ENCODE measurements at places on chromosomes 16 and 17.

GRCh38 chr16:46927273-46927672 is 43.1 kb downstream of the GPT2 start:
- no peak for DNase-seq

GRCh38 chr17:37884516-37884915 is 39.7 kb upstream of the TBC1D3K start:
- no peak for DNase-seq

DNA sequence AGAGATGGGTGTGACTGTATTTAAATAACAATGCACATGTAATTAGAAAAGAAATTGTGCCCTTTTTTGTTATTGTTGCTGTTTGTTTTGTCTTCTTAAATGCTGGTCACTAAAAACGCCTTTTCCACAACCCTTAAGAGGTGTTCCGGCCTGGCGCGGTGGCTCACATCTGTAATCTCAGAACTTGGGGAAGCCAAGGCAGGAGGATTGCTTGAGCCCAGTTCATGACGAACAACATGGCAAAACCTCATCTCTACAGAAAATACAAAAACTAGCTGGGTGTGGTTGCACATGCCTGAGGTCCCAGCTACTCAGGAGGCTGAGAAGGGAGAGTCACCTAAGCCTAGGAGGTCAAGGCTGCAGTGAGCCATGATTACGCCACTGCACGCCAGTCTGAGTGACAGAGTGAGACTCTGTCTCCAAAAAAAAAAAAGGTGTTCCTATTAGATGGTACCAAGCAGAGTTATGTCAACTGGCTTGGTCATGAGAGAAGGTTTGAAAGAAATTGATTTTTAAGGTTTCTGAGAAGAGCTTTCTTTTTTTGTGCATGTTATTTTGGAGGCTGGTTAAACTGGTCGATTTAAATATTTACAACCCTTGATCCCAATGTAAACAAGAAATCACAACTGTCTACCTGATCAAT is 23.5 kb upstream of the RFFL start:
- no peak for DNase-seq

DNA sequence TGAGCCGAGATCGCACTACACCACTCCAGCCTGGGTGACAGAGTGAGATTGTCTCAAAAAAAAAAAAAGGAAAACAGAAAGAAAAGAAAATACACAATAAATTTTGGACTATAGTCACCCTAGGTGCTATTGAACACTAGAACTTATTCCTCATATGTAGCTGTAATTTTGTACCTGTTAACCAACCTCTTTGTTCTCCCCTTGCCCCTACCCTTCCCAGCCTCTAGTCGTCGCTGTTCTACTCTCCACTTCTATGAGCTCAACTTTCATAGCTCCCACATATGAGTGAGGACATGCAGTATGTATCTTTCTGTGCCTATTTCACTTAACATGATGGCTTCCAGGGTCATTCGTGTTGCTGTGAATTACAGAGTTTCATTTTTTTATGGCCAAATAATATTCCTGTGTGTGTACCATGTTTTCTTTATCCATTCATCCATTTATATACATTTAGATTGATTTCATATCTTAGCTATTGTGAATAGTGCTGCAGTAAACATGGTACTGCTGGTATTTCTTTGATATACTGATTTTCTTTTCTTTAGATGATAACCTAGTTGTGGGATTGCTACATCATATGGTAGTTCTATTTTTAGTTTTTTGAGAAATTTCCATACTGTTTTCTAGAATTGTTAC is 28.3 kb downstream of the VPS35L start:
- DNase-seq: no peak

- DNase-seq: no peak
These were observed 4.0 kb upstream of the ZC3H18 start for GRCh38 chr16:88566158-88566557.

GRCh38 chr17:30600830-30601494 is 123.8 kb downstream of the GOSR1 start:
- DNase-seq: no peak

DNA sequence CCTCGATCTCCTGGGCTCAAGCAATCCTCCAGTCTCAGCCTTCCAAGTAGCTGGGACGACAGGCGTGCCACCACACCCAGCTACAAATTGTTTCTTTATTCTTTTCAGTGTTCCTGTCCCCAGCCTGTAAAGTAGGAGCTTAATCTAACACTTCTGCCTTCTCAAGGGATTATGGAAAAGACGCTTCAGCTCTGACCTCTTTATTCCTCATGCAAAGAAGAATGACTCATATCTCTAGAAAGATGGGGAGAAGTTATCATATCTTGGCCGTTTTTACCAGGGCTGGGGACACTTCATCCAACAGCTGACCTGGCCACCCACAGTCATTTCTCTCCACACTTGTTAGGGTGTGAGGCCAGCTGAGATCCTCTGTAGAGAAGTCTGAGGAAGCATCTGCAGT is 172.6 kb downstream of the HAPSTR1 start:
- no peak for DNase-seq

GRCh38 chr17:31722251-31723056 is 136.6 kb downstream of the COPRS start:
- no peak for DNase-seq

DNA sequence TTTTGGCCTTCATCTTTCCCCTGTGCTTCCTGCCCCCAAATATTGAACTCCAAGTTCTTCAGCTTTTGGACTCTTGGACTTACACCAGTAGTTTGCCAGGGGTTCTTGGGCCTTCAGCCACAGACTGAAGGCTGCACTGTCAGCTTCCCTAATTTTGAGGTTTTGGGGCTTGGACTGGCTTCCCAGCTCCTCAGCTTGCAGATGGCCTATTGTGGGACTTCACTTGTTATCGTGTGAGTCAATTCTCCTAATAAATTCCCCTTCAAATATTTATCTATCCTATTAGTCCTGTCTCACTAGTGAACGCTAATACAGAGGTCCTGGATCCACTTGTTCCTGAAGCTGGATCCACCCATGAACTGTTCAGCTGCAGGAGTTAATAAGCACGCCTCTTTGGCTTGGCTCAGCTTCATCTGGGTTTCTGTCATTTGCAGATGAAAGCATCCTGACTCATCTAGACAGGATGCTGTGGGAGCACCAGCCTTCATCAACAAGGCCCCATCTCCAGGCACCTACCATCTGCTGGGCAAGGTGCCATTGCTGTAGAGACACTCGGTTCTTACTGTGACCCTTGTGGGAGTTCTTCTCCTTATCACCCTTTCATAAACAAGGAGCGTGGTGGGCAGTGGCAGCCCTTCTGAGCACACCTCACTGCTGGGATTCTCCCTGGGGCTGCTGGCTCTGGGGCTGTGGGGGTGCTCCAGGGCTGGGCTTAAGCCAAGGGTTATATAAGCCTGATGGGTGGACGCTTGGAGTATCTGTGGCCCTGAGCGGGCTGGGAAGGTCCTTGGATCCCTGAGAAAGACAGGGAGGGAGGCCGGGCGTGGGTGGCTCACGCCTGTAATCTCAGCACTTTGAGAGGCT is 23.1 kb downstream of the LAT start:
- DNase-seq: no peak

DNA sequence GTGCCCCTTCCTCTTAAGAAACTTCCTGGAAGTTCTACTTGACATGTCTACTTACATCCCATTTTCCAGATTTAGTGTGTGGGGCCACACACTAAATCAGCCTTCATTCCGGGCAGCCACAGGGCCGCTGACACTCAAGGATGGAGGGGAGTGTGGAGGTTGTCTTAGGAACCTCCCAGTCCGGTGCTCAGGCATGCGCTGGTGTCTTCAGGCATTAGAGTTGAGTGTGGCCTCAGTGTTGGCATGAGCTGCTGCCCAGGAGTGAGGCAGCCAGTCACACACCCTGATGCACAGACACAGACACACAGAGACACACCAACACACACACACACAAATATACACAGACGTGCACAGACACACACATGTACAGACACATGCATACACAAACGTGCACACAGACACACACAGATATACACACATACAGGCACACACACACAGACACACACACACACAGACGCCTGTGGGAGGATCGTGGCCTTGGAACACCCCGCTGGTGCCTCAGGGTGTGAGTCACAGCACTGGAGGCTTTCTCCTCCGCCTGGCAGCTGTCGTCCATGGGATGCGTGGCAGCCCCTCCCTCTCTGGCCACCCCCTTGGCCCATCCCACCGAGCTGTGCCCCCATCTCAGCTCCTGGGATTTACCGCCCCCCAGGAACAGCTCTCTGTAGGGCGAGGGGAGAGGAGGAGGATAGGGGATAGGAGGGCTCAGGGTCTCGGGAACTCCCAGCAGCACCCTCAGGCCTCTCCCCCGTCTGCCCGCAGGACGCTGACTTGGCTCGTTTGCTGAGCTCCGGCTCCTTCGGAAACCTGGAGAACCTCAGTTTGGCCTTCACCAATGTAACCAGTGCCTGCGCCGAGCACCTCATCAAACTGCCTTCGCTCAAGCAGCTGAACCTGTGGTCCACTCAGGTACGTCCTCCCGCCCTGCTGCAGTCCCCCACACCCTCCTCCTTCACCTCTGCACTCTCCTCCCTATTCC is 75.6 kb upstream of the PLCG2 start:
- DNase-seq: no peak

DNA sequence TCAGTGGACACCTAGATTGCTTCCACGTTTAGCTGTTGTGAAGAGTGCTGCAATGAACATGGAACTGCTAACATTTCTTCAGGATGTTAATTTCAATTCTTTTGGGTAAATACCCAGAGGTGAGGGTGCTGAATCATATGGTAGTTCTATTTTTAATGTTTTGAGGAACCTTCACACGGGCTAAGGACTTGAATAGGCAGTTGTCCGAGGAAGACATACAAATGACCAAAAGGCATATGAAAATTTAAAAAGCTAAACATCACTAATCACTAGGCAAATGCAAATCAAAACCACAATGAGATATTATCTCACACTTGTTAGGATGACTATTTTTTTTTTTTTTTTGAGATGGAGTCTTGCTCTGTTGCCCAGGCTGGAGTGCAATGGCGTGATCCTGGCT is 173.3 kb downstream of the PRKCB start:
- DNase-seq: no peak

DNA sequence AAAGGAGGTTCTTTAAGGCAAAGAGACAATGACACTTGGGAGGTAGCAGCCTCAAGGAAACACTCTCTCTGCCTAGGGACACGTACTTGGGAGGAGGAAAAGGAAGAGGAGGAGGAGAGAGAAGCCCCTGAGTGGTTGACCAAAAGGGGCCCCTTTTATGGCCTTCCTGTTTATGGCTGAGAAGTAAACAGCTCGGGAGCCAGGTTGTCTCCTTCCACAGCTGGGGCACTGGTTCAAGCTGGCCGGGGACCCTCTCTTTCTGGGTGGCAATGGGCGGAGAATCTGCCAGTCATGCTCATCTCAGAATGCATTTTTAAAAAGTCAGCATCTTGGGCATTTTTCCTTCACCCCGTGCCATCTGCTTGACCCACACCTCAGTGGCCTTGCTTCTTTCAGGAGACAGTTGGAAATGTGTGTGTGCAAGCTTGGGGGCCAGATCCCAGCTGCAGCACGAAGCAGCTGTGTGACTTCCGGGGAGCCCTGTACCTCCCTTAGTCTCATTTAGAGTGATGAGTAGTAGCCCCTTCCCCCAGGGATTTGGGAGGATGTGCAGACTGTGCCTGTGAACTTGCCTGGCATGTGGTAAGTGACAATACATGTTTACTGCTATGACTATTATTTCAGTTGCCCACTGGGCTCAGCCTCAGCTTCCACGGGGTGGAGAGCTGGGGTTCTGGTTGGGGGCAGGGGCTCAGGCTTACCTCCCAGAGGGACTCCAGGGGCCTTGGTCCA is 33.8 kb upstream of the SALL1 start:
- DNase-seq: no peak

GRCh38 chr17:44467108-44467507 is 36.1 kb downstream of the GPATCH8 start:
- DNase-seq: no peak

- DNase-seq: no peak
These were observed 16.0 kb downstream of the SULT1A2 start for GRCh38 chr16:28580726-28581315.

- no peak for DNase-seq
These were observed 13.8 kb downstream of the KCTD19 start for GRCh38 chr16:67312719-67313118.

DNA sequence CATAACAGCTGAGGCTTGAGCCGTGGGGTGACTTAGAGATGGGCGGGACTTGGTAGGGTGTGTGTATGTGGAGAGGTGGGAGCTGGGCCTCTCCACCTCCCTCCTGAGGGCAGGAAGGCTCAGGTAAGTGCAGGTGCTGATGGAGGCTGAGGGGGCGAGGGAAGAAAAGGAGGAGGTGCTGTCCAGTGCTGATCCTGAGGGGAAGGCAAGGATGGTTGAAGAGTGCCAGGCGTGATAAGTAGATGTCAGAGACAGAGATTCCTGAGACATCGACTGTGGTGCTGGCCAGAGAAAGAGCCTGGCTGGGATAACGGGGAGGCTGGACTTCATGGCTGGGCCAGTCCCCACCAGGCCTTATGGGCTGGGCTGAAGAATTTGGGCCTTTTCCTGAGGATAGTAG is 159.1 kb downstream of the SDK2 start:
- DNase-seq: no peak

- no peak for DNase-seq
These were observed 1.7 kb downstream of the SPHK1 start for GRCh38 chr17:76385892-76386786.

GRCh38 chr16:87243478-87243877 is 73.7 kb downstream of the C16orf95 start:
- no peak for DNase-seq

DNA sequence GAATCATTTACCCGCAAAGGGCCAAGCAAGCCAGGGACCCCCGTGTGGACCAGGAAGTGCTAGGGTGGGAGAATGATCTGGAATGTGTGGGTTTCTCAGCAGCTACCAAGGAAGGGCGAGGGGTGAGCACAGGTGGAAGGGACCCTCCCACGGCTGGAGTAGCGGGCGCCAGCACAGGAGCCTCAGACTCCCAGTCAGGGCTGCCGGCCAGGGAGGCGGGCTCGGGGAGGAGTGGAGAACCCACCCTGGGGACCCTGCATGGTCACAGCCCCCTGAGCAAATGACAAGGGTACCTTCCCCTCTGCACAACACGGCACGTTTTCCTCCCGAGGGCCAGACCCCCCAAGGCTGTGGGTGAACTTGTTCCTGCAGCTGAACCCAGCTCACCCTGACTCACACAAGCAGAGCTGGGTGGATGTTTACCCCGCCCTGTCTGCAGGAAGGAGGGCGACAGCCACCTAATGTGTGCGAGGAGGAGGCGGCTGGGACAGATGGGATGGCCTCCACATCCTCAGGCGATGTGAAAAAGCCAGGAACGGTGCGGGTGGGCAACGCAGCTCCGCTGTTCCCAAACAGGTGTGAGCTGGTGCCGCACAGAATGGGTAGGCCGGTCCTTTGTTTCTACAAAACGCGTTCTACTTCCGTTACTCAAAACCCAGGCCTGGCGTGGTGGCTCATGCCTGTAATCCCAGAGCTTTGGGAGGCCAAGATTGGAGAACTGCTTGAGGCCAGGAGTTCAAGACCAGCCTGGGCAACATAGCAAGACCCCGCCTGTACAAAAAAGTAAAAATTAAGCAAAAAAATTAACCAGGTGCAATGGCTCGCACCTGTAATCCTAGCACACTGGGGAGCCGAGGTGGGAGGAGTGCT is 6.2 kb downstream of the ECI1 start:
- DNase-seq: no peak

GRCh38 chr17:65753348-65753747 is 191.9 kb upstream of the AXIN2 start:
- no peak for DNase-seq

All from NCI-H1417 treated with DMSO at 0.1 percent for 48 hours (cell line).